ENCODE measurements at places on chromosomes 4 and X.

- DNase-seq, result no peak
These were observed 24.2 kb upstream of the MAN2B2 start for GRCh38 chr4:6550821-6551220.

DNA sequence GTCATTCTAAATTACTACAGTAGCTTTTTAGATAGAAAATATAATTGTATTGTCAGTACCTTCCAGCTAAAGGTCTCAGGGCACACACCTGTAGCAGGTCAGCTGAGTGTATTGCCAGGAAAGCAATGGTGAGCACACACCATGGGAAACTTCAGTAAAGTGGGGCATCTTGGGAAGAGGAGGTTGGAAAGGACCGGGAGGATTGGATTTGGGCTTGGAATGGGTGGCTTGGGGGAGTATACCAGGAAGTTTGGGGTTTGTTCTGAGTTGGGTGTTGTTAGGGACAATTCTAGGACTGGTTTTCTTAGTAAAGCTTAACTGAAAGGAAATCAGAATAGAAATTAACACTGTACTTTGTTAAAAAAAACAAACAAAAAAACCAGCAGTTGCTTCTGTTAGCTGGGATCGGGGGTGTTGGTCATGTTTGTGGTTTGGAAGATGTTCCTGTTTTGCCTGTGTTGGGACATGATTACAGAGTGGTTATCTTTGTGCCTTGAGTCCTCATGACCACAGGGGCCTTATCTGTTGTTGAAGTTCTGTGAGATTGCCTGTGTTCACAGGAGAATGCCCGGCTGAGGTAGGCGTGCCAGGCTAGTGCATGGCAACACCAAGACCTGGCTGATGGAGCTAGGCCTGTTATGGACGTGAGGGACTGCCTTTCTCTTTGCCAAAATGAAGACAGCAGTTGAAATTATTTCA, 35.1 kb downstream of the PRIMPOL start:
- DNase-seq, result no peak

- no peak for DNase-seq
These were observed 23.7 kb upstream of the CLDN34 start for GRCh38 chrX:9943420-9943819.

DNA sequence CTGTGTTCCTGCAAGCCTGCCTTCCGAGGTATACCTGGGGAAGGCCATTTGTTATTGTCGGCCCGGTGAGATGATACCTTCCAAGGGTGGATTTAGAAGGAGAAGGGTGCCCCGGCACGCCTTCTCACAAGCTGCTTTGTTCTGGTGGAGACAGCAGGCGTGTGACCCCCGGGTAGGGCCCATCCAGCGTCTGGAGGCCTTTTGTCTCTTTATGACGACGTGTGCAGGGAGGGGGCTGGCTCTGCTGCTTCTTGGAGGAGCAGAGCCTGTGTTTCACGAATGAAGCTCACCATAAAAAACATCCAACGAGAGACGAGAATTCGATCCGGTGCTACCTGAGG, 45.3 kb downstream of the SHOX start:
- DNase-seq, result no peak

DNA sequence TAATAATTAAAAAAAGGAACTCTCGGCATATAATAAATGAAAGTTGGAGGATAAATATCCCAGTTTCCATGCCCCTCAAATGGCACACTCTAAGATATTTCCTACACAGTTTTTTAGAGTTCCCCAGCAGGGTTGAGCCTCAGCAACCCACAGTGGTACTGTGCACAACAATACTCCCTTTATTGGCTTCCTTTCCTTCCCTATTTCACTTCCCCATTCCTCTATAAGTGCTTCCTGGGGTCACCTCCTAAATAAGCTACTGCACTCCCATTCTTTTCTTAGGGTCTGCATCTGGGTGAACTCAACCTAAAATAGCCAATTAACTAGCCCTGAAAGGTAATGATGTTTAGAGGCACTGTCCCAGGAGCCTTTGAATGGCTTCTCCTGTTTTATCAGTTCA, 76.4 kb upstream of the NHS start:
- DNase-seq, result no peak

GRCh38 chr4:169033660-169034059, 23.6 kb upstream of the CBR4 start:
- DNase-seq, result no peak

GRCh38 chr4:5003372-5003857, 15.8 kb downstream of the CYTL1 start:
- no peak for DNase-seq

DNA sequence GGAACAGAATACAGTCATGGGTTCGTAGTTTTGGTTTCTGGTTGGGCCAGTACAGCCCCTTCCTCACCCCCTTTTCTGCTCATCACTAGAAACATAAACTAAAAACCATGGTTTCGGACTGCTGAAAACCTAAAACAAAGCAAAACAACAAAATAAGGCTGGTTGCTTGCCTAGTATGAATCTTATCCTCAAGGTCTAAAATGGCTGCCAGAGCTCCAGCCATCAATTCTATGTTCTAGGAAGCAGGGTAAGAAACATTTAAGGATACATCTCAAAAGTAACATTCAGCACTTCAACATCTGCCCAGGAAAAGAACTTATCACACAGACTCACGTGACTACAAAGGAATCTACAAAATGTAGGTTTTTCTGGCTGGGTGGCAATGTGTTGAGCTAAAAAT, 31.5 kb downstream of the PPP3CA start:
- no peak for DNase-seq

GRCh38 chr4:162959046-162959445, 207.6 kb downstream of the NAF1 start:
- DNase-seq, result no peak

DNA sequence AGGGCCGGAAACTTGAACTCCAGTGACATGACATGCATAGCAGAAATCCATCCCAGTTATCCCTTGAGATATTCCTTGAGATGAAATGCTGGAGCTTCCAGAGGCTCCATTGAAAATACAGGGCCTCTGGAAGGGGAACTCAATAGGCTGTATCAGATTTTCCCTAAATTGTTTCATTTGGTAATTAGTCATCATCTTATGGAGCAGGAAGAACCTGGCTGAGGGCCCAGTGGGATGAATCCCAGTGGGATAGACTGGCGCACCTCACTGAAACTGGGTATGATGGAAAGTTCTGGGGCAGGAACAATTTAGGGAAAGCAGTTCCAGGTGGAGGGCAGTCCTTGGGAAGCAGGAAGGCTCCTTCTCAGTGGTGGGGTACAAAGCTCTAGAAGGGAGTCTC, 307.8 kb upstream of the DIPK2B start:
- no peak for DNase-seq

DNA sequence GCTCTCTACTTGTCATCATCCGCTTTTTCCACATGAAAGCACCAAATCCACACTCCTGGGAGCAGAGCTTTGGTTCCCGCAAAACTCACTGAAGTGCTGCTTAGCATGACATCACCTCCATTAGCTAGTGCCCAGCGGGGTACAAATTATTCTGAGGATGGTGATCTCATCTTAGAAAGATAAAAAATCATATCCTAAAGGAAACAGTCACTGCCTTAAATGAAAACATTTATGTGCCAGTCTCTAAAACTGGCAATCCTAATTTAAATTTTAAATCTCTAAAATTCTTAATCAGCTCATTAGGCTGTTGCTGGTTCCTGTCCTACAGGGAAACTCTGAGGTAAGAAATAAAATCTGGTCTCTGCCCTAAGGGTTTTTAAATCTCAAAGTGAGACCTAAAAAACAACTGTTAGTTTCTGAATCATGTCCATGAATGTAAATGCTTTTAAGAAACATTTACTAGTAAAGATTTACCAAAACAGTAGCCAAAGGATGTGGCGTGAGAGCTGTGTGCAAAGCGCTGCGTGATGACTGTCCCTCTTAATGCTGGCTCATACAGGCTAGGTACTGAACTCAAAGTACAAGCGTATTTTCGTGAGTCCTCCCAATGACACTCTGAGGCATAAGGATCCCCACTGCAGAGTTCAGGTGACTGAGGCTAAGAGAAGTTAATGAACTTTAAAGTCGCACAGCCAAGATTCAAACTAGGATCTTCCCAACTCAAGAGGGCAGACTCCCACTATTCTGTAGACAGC, 4.5 kb downstream of the CASP3 start:
- DNase-seq, result no peak

DNA sequence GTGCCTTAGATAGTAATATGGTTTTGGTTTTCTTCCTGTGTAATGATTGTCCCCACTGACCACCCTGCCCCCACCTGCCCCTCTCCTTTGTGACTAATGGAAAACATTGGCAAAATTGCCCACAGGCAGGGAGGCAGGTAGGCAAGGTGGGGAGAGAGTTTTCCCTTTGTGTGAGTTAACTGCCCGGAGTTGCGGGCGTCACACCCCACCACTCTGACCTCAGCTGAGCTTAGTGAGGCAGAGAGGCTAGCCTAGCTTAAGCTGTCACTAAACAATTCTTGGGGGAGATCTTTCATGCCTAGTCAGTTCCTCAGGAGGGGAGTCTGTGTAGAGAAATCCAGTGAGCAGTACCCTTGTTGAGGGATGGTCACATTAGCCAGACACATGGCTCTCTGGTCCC, 245.3 kb downstream of the BCOR start:
- no peak for DNase-seq

DNA sequence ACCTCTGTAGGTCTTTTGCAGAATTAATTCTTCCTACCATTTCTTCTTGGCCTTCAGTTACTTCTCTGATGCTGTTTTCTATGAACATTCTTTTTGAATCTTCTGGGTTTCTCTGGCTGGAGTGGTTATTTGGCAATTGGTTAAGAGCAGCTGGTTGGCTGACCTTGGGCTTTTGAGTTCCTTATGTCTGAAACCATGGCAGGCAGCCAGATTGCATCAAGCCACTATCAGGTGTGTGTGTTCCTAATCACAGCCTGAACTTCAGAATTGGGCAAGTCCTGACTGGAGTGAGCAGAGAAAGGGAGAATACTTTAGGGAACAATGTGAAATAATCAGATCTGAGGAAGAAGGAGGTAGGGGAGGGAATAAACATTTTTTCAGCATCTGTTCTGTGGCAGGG, 90.2 kb downstream of the ARHGAP10 start:
- DNase-seq, result no peak

GRCh38 chrX:28888416-28888815, 301.2 kb downstream of the IL1RAPL1 start:
- DNase-seq, result no peak

DNA sequence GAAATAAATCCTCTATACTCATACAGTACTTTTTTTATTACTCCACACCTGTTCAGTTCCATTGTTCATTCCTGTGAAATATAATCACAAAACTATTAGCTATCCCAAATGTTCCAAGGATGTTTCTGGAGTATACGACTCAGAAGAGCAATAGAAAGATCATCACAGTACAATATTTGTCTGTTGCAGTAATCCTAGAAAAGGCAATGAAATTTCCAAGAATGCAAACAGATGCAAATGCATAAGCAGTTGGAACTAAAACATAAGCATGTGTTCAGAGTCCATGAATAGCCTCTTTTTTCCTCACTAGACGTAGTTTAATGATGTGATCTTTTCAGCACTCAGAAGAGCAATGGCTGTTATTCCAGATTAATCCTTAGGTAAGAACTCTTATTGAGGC, 55.2 kb downstream of the RTL3 start:
- no peak for DNase-seq

DNA sequence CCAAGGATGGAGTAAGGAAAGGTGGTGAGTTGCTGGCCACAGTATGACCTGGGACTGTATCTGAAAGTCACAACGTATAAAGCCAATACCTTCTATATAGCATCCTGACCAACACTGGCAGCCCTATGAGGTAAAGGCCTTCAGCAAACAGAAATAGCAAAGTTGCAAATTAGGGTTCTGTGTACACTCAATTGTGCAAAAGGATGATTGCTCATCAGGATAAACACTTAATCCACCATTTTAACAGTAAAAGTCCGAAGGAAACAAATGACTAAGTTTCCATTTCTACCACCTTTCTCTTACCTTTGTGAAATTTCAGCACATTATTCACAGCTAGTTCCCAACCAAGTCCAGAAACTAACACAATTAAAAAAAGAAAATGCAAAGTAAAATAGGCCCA, 1.4 kb upstream of the FNIP2 start:
- no peak for DNase-seq

GRCh38 chr4:12178614-12179610, 750.2 kb upstream of the HS3ST1 start:
- DNase-seq, result no peak

GRCh38 chr4:52555356-52555716, 103.8 kb downstream of the USP46 start:
- DNase-seq, result no peak

- no peak for DNase-seq
These were observed 128.7 kb downstream of the CCNB3 start for GRCh38 chrX:50333308-50333707.

DNA sequence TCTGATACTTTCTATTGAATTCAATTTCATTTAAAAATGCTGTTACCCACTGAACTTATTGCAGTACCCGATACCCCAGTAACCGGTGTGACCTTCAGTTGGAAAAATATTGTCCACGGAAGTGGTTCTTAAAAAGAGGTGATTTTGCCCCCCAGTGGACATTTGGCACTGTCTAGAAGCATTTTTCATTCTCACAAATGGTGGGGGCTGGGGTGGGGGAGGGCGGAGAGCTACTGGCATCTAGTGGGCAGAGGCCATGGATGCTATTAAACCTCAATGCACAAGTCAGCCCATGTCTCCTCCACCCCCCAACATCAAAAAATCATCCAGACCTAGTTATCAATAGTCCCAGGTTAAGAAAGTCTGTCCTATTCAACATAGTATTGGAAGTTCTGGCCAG, 19.6 kb upstream of the CHM start:
- DNase-seq, result no peak

DNA sequence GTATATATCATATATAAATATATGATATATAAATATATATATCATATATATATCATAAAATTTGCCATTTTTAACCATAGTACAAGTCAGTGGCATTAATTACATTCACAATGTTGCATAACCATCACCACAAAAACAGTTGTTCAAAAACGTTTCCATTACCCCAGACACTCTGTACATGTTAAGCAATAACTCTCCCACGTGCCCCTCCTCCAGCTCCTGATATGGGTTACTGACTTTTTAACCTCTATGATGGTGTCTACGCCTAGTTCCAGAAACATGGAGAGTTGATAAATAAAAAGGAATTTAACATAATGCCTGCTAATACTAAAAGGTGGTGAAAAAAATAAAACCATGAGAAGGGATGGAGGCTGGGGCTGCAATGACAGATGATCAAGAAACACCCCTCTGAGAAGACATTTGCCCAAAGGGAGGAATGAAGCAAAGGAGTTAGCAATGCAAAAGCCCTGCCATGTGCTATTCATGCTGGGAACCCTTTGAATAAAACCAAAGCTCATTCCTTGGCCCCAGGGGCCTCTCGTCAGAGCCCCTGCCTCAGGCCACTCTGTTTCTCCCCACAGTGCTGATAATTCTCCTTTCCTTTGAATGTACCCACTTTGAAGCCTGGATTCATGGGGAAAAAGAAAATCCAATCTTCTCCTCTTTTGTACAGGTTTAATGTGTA, 144.3 kb downstream of the NWD2 start:
- DNase-seq, result no peak

DNA sequence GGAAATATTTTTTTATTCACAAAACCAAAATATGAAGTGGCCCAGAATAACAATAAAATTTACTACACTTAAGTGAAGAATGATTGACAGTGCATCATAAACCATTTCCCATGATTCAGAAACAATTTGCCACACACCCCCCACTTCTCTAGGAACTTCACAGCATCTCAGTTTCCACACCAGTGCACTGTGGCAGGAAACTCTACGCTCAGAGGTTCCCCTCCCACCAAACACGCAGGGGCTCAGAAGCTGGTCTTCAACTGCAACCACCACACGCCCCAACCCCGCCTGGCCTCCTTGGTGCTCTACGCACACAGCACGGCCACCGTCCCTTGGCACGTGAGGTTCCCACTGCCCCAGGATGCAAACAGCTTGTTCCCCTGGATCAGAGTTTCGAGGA, 63.7 kb downstream of the ZFYVE28 start:
- DNase-seq, result no peak

GRCh38 chr4:19164334-19164733, 1087.4 kb upstream of the SLIT2 start:
- DNase-seq, result no peak
